CD4-positive, alpha-beta T cell treated with Interleukin-21 for 1 hour (primary cell): ENCODE measurements at places on chromosomes 3 and 15.

GRCh38 chr3:45603226-45603625, 8.7 kb downstream of the LIMD1 start:
- no peak for DNase-seq

- no peak for DNase-seq
Observed at GRCh38 chr15:25091421-25092158, 136.8 kb downstream of the SNRPN start.

DNA sequence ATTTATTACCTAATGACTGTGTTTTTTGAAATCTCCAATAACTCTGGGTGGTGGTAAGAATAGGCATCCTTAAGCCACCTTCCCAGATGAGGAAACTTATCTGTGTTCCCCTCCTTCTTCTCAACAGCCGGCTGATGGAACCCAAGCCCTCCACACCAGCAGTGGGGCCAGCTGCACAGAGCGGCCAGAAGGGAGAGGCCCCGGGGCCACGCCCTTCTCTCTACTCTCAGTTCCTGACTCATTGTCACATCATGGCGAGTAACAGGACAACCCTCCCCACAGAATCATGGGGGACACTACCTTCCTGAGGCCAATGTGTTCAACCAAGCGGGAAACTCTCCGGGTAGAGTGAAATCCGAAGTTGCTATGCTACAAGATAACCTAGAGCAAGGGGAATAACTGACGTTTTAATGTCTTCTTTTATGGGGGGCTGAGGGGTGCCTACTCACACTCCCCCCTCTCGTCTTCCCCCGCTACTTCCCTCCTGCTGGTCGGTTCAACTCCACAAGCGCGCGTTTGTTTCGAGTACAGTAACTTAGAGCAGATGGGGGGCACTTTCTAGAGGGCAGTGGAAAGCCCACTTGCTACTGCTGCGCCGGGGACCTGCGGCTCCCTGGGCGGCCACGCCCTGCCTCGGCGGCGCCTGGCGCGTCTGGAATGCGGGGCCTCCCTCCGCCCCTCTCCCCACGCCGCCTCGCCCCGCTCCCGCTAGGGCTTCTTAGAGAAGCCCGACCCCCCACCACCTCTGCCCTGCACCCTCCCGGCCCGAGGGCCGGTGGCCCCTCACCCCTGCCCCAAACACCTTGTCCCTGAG, 621 bp downstream of the ANXA2 start:
- DNase-seq: peak; percentile 51

GRCh38 chr15:66955001-66955516, 110.3 kb upstream of the SMAD3 start:
- no peak for DNase-seq

DNA sequence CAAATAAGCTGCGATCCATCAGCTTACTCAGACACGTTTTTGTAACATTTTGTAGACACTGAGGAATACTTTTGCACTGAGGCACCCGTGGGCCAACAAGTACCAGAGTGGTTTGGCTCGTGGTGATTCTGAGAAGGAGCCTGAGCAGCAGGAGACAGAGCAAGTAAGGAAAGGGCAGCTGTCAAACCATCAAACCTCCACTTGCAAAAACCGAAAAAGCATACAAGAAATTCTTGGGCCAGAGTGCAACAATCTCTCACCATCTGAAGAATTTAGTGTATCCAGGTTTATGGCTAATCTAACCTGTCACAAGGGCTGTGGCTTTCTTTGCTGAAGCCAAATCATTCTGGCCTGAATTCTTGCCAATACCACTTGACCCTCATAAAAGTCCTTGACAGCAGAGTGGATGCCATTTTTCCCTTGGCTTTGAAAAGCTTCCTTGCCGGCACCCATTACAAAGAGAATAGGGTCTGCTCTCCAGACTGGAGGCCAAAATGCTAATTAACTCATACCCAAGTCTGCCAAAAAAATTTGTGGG, 56.7 kb downstream of the MYO1E start:
- DNase-seq: no peak

- no peak for DNase-seq
Observed at GRCh38 chr3:160162440-160162839, 62.8 kb upstream of the C3orf80 start.
